ENCODE measurements at places on chromosomes 6 and 20. TPM values are rescaled to one million over a fixed set of nuclear protein-coding genes. Genes with fewer than 3 reads are reported as not detected.

DNA sequence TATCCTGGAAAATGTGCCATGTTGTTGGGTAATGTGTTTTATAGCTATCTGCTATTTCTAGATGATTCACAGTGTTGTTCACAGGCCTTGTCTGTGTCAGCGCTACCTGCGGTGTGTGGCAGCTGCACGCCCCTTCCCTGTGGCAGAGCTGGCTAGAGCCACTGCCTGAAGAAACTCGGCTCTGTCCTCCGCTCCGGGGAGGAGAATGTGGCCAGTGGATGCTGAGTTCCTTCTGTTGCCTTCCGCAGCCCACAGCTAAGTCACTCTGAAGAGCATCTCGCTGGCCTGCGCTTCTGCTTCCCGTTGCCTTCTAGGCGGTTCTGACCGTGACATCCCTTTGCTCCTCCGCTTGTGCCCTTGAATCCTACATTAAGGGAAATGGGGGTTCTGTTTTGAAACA is 135.1 kb downstream of the PLG start:
- DNase-seq = no peak

DNA sequence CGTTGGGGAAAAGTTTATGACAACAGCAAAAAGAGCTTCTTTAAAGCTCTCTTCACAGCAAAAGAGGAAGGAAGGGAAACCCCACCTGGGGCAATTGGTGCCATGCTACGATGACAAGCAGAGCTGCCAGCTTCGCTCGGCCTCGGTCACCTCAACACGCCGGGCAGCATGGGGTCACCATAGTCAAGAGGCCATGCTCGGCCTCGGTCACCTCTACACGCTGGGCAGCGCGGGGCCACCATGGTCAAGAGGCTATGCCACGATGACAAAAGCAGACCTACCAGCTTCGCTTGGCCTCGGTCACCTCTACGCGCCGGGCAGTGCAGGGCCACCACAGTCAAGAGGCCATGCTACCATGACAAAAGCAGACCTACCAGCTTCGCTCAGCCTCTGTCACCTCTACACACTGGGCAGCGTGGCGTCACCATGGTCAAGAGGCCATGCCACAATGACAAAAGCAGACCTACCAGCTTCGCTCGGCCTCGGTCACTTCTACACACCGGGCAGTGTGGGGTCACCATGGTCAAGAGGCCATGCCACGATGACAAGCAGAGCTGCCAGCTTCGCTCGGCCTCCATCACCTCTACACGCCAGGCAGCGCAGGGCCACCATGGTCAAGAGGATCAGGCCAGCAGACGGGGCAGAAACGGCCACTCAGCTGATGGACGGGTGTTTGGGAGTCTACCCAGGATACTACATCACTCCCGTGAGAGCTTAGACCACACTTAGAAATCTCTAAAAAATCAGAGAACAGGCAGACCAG is 12.1 kb downstream of the APMAP start:
- DNase-seq = no peak

DNA sequence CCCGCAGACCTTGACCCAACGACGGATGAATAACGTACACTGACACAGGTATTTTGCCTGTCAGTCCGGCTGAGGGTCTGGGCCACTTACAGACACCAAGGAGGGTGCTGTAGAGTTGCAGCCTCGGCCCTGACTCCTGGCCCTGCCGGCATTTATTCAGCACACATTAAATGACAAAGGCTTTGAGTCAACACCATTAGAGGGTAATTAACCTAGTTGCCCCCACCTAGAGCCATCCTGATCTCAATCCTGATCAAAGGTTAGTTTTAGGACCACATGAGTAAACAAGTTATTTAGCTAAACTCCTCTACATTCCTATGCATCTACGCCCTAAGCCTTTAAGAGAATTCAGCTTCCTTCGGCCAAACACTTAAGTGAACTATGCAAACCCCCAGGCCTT is 11.9 kb upstream of the PM20D2 start:
- DNase-seq = no peak

DNA sequence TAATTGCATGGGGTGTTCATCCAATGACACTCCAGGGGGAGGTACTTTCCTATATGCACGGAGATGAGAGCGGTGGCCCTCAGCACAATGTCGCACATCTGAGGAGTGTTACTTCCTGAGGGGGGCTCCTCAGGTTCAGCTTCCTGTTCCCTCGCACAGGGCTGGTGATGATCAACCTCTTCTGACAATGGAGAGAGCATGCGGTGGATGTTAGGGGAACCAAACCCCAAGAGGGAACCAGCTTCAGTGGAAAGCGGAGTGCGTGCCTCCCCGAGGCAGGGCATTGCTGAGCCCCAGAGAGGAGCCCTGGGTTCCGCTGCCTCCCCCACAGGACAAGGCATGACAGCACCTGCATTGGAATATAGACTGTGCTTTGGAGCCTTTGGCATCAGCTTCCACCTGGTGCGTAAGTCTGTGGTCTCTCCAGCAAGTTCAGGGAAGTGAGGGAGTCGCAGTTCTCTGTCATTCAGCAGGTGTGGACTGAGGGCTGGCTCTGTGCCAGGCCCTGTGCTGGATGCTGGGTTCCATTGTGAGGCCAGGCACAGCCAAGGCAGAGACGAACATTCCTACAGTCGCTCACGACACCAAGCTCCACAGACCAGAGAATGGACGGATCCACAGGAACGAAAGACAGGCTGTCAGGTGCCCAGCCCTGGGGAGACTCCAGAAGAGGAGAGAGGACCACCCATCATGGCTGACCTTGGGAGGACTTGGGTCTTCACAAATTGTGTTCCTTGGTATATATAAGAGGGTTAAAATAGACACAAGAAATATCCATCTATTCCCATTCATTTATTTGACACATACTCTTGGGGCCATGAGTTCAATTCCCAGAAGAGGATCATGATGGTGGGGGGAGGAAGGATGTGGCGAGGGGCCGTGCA is 3.9 kb upstream of the ZNF831 start:
- no peak for DNase-seq

GRCh38 chr6:150150458-150150820 is 7.6 kb downstream of the PPP1R14C start:
- DNase-seq = no peak

DNA sequence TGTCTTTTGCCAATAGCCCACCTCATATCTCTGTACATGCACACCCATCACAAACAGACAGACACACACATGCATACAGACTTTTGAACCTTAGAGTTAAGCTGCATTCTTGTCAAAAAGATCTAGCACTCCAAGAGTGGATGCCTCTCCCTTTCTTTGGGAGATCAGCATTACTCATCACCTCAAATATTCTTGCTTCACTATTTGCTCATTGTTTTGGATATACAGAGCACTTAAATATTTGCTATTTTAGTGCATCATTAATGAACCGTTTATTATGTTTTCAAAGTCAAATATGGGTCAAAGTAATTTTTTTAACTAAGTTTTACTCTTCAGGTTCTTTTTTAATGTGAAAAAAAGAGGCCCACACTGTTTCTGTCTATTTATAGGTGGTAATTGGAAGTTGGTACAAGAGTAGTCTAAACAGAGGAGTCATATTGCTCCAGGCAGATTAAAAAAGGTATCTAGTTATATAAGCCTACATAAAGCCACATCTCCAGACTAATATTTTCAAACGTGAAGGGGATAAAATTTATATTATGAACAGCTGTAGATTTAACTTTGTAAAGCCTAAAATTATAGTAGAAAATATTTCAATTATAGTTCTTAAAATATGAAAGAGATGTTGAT is 102.6 kb downstream of the FLRT3 start:
- no peak for DNase-seq

DNA sequence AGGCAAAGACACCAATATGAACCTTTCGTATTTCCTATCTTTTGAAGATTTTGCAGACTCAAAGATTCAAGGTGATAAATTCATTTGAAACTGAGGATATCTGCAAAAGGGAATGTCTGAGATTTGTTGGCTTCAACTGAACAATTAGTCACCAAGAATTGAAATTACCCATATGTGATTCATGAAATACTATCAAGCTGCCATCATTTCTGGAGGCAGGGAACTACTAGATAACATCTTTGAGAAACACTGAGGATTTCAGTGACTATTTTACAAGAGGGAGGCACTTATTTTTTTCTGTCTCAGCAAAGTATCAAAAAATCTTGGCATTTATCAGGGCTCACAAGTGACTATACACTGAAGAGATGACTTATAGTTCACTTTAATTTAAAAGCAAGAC is 39.8 kb upstream of the MMS22L start:
- DNase-seq = no peak

GRCh38 chr6:10390495-10391298 is 24.2 kb downstream of the TFAP2A start:
- no peak for DNase-seq

GRCh38 chr6:71588490-71588889 is 297.9 kb upstream of the RIMS1 start:
- DNase-seq = no peak

Gene MRAP2
- 13.3 TPM for total RNA-seq

Gene TMEM14B
- total RNA-seq = 50.9 TPM

GRCh38 chr6:137866914-137867684 is at the start of gene TNFAIP3:
TSS of gene TNFAIP3 (plus strand) at chr6:137867259. CDS start at chr6:137871228, 3,969 bp downstream.
- peak; percentile 86 for DNase-seq

DNA sequence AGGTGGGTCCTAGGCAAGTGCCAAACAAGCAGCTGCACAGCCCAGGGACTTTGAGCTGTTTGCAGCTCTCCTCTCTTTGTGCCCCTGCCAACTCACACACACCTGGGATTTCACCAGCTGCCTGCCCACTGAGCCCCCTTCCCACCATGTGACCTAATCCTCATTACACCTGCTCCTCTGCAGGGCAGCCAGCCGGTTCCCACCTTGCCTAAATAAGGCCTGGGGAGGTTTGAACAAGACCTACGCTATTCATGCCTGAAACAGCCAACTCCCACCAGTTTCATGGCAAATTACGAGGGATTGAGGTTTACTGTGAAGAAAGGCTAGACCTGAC is 92.6 kb upstream of the SOX4 start:
- DNase-seq = no peak

Gene BMP7
- total RNA-seq = not detected

Gene MAP1LC3A
- total RNA-seq = 22.0 TPM

- DNase-seq = peak; percentile 67
Observed at GRCh38 chr6:145814501-145815308, at the start of gene FBXO30. TSS of gene FBXO30 (minus strand) at chr6:145814795. CDS start at chr6:145806405, 8,390 bp downstream.

Gene HCK
- not detected for total RNA-seq

- DNase-seq = peak; percentile 30
Observed at GRCh38 chr20:54649511-54649962, 174.1 kb downstream of the DOK5 start.

DNA sequence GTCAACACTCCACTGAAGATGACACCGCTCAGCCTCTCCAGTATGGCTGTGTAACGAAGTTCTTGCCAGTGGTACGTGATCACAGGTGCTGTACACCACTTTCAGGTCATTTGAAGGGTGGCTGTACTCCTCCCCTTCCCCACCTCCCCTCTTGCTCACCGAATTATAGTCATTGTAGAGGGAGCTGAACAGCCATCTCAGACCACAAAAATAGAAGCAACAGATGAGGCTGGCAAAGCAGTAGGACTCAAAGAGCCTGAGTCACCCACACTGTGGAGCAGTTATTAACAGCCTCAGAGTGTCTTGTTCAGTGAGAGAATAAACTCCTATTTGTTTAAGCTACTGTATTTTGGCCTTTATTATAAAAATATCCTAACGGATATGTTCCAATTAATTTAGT is 192.5 kb upstream of the MCHR2 start:
- DNase-seq = no peak

- DNase-seq = no peak
Observed at GRCh38 chr6:48826901-48827701, 636.0 kb downstream of the MMUT start.

- no peak for DNase-seq
Observed at GRCh38 chr6:40681622-40682021, 94.5 kb upstream of the LRFN2 start.

GRCh38 chr20:11210611-11211010 is 536.8 kb upstream of the JAG1 start:
- DNase-seq = no peak

DNA sequence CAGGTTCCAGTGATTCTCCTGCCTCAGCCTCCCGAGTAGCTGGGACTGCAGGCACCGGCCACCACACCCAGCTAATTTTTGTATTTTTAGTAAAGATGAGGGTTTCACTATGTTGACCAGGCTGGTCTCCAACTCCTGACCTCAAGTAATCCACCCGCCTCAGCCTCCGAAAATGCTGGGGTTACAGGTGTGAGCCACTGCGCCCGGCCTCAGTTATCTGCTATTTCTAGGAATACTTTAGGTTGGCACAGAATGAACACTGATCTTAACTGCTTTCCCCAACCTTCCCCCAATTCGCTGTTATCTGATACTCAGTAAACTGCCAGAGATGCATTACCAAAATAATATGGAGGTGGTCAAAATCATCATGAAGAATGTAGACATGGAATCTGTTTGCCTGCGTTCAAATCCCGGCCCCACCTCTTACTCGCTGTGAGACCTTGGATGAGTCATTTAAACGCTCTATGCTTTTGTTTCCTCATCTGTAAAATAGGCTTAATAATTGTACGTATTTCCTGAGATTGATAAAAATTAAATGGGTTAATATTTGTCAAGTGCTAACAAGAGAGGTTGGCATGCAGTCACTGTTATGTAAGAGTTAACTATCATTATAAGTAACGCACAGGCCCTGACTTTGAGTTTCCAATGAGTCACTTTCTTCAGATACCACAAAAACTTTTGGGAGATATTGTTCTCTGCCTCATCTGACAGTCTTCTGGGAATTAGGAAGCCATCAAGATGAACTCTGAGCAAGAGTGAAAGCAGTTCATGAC is 44.5 kb upstream of the NCOA3 start:
- no peak for DNase-seq

GRCh38 chr6:17172836-17173470 is 71.1 kb downstream of the STMND1 start:
- DNase-seq = no peak

- no peak for DNase-seq
Observed at GRCh38 chr6:25560865-25561264, 91.2 kb upstream of the SCGN start.

DNA sequence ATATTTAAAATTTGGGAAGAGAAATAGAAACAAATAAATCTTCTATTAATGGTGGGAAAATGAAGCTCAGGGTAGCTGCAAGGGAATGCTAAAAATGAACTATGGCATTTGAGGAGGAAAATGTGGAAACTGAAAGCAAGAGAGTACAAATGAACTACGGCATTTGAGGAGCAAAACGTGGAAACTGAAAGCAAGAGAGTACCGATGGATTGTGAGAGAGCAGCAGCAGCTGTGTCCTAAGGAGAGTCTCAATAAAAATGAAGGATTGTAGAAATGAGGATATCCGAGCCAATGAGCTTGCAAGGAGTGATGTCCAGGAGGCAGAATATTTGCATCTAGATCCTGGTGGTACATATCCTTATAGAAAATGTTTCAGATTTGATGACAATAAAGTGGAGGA is 547.1 kb upstream of the ZNF337 start:
- no peak for DNase-seq

DNA sequence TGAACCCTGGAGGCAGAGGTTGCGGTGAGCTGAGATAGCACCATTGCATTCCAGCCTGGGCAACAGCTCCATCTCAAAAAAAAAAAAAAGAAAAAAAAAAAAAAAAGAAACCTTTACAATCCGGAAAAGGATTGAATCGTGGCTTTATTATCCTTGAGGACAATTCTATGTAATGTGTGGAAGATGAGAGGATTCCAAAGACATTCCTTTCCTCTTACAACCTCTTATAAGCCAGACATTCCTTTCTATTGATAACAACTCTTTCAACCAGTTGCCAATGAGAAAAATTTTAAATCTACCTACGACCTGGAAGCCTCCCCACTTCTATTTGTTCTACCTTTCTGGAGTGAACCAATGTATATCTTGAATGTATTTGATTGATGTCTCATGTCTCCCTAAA is 91.2 kb upstream of the EEF1E1 start:
- no peak for DNase-seq

Data from pulmonary artery endothelial cell (primary cell).